ENCODE measurements at places on chromosomes 4 and X. TPM values are rescaled to one million over a fixed set of nuclear protein-coding genes. Genes with fewer than 3 reads are reported as not detected.
A peak's percentile ranks its signal among the peaks of the same experiment; 100 is the strongest.

Gene CXCL8
- 0.66 TPM for polyA plus RNA-seq

DNA sequence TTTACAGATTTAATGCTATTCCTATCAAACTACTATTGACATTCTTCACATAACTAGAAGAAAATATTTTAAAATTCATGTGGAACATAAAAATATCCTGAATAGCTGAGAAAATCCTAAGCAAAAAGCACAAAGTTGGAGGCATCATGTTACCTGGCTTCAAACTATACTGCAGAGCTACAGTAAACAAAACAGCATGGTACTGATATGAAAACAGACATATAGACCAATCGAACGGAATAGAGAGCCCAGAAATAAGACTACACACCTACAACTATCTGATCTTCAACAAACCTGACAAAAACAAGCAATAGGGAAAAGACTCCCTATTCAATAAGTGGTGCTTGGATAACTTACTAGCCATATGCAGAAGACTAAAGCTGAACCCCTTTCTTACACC lies 273.4 kb upstream of the GRIA3 start:
- no peaks in the 10 kb centered on the region for H3K4me1 ChIP-seq
- no peaks in the 10 kb centered on the region for H3K27me3 ChIP-seq
- H3K27ac ChIP-seq, result no peak overlapping the region
- no peaks in the 10 kb centered on the region for H3K36me3 ChIP-seq
- no peak overlapping the region for H3K4me3 ChIP-seq

DNA sequence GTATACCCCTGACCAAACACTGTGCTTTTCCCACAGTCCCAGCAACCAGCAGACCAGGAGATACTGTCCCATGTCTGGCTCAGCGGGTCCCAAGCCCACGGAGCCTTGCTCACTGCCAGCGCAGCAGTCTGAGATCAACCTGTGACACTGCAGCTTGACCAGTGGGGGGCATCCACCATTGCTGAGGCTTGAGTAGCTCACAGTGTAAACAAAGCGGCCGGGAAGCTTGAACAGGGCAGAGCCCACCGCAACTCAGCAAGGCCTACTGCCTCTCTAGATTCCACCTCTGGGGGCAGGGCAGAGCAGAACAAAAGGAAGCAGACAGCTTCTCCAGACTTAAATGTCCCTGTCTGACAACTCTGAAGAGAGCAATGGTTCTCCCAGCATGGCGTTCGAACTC lies 58.1 kb downstream of the SLC10A6 start:
- no peaks in the 10 kb centered on the region for H3K4me1 ChIP-seq
- no peaks in the 10 kb centered on the region for H3K36me3 ChIP-seq
- DNase-seq, result no peak

DNA sequence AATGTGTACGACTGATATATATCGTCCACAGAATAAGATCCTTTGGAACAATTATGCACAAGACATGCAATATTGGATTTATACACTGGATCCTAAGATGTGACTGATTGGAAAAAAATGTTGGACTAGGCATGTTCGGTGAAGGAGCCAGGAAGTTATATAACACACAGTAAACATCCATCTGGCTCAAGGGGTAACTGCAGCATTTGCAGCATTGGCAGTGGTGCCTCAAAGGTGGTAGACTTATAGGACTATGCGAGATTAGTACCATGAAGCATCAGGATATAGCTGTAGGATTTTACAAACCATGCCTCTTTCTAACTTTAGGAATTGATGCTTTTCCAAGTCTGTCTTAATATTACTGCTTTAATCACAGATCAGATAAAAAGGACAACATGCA lies 34.3 kb downstream of the MSX1 start:
- H3K4me3 ChIP-seq, result no peak overlapping the region
- H3K27ac ChIP-seq, result no peak overlapping the region
- H3K4me1 ChIP-seq, result no peaks in the 10 kb centered on the region
- no peak for DNase-seq

Gene TEX13D
- polyA plus RNA-seq, result 6.7 TPM

GRCh38 chr4:20646287-20646686 lies 54.0 kb upstream of the PACRGL start:
- no peaks in the 10 kb centered on the region for H3K4me1 ChIP-seq
- H3K27ac ChIP-seq, result no peak overlapping the region
- no peaks in the 10 kb centered on the region for H3K36me3 ChIP-seq
- no peak for DNase-seq
- H3K4me3 ChIP-seq, result no peak overlapping the region
- H3K27me3 ChIP-seq, result no peaks in the 10 kb centered on the region

Gene SLITRK4
- polyA plus RNA-seq, result 1.3 TPM

Gene ADGRA3
- polyA plus RNA-seq, result 22.9 TPM

DNA sequence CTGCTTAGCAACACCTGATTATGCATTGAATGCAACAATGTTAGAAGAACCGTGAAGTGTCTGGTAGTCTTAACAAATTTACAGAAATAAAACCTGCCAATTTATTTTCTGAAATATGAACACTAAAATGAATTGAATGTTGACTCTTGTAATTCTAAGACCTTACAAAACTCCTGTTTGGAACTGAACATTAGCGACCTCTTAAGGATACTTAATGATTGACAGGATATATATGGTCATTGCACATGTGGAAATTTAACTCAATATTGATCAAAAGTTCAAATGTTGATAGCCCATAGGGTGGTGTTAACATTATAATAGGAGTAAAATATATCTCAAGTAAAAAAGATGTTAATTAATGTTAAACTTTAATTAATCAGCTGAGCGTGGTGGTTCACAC lies 79.1 kb downstream of the TECRL start:
- H3K27ac ChIP-seq, result no peak overlapping the region
- H3K4me1 ChIP-seq, result no peaks in the 10 kb centered on the region
- no peaks in the 10 kb centered on the region for H3K27me3 ChIP-seq
- no peak for DNase-seq
- H3K4me3 ChIP-seq, result no peak overlapping the region

DNA sequence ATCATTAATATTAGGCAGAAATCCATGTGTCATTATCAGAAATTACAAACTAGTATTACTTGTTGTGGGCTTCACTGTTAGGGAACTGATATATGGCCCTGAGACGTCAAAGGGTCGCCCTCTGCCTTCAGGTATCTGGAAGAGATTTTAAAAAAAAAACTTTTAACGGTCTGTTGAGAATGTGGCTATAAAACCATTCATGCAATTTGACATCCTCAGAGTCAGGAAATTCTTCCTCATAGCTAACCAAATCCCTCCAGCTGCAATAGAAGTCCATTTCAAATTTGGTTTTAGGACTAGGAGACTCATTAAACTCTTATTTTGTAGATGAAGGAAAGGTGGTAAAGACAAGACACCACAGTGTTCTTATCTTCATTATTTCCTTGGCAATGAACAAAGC lies 194.2 kb upstream of the NOCT start:
- H3K4me3 ChIP-seq, result no peak overlapping the region
- no peak overlapping the region for H3K27ac ChIP-seq
- H3K36me3 ChIP-seq, result no peaks in the 10 kb centered on the region

- H3K27ac ChIP-seq, result no peak overlapping the region
- DNase-seq, result no peak
- no peaks in the 10 kb centered on the region for H3K4me1 ChIP-seq
- no peak overlapping the region for H3K4me3 ChIP-seq
- H3K27me3 ChIP-seq, result no peaks in the 10 kb centered on the region
- H3K36me3 ChIP-seq, result no peaks in the 10 kb centered on the region
Observed at GRCh38 chr4:8747467-8748235, 124.0 kb downstream of the HMX1 start.

- H3K4me3 ChIP-seq, result no peak overlapping the region
- H3K27ac ChIP-seq, result no peak overlapping the region
- no peaks in the 10 kb centered on the region for H3K27me3 ChIP-seq
- H3K36me3 ChIP-seq, result no peaks in the 10 kb centered on the region
- no peaks in the 10 kb centered on the region for H3K4me1 ChIP-seq
Observed at GRCh38 chr4:122833999-122834398, 7.4 kb downstream of the FGF2 start.

Gene ARSJ
- polyA plus RNA-seq, result 1.6 TPM

- H3K36me3 ChIP-seq, result no peaks in the 10 kb centered on the region
- H3K27me3 ChIP-seq, result no peaks in the 10 kb centered on the region
Observed at GRCh38 chr4:37674439-37674838, 11.7 kb downstream of the RELL1 start.

GRCh38 chr4:10345381-10345784 lies 111.8 kb downstream of the ZNF518B start:
- no peaks in the 10 kb centered on the region for H3K36me3 ChIP-seq
- H3K4me1 ChIP-seq, result no peaks in the 10 kb centered on the region
- H3K4me3 ChIP-seq, result no peak overlapping the region
- no peak for DNase-seq

DNA sequence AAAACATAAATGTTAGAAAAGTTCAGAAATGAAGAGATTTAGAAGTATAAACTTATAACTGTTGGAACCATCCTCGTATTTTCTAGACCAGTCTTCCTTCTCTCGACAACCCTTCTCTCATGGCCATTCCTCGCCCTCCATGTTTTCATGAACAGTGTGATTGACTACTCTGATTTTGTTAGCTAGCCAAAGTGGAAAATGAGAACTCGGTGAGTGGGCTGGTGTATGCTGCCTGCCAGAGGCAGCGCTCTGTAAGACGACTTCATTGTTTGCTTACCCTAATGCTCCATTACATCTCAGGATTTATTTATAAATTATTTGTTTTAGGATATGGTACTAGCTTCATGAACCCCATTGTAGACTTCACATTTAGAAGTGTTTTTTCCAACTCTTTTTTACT lies 153.0 kb downstream of the CBR4 start:
- peaks cover 61% of the 10 kb centered on the region for H3K4me1 ChIP-seq
- peak overlapping the region; percentile 52 for H3K27ac ChIP-seq
- H3K4me3 ChIP-seq, result no peak overlapping the region

DNA sequence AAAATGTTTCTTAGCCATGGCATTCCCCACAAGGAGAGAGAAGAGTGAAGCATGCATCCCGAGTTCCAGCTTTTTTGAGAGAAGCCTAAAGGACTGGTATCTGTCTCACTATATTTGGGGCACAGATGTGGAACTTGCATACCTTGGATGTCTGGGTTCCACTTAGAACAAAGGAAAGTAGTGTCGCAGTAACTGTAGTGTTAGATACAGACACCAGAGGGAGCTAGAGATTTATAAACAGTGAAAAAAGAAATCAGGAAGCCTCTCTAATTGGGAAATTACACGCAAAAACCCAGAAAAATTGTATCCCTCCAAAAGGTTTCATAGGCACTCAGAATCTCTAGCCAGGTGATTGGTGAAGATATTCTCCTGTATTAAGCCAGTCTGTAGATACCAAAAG lies 34.4 kb downstream of the AGTR2 start:
- no peak for DNase-seq
- H3K27ac ChIP-seq, result no peak overlapping the region
- no peaks in the 10 kb centered on the region for H3K36me3 ChIP-seq

- no peaks in the 10 kb centered on the region for H3K4me1 ChIP-seq
- no peaks in the 10 kb centered on the region for H3K36me3 ChIP-seq
- H3K27ac ChIP-seq, result no peak overlapping the region
- no peak for DNase-seq
Observed at GRCh38 chr4:180999217-180999616, 1244.0 kb upstream of the TENM3 start.

Gene BRS3
- polyA plus RNA-seq, result 0.49 TPM

Gene MAGEB1
- polyA plus RNA-seq, result 36.6 TPM

DNA sequence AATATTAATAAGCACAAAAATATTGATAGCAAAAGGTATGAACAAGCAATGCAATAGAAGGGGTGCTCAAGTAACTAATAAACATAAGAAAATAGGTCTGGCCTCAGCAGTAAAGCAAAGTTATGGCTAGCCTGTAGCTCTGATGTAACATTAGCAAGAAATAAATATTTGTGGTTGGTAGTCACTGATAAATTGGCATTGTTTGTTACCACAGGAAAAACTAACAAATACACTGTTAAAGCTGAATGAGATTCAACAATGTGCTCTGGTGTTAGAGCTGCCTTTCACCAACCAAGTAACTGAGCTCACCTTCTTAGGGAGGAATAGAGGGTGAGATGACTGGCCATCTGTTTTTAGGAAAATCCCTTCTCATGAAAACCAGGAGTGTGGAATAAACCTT lies 71.4 kb downstream of the AREG start:
- H3K27ac ChIP-seq, result no peak overlapping the region
- no peaks in the 10 kb centered on the region for H3K27me3 ChIP-seq
- H3K4me1 ChIP-seq, result no peaks in the 10 kb centered on the region
- no peak for DNase-seq
- no peaks in the 10 kb centered on the region for H3K36me3 ChIP-seq

DNA sequence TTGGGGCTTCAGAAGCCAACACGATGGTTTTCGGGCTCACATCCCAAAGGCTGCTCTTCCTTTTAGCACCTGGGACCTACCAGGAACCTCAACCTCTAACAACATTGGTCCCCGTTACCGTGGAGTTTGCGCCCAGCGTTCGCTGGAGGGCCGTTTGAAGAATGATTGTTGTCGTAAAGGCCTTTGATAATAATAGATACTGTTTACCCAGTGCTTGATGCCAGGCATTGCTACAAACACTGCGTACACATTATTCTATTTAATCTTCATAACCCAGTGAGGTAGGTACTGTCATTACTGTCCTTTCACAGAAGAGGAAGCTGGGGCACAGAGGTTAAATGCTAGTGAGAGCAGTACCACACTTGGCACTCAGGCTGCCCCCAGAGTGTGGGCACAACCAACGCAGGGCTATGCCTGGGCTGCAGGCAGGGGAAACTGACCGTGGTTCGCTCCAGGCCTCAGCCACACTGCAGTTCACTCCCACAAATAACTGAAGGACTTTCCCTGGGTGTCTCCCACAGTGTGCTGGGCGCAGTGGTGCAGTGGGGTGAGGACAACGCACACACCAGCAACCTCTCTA lies 1.0 kb upstream of the ACSL1 start:
- peak overlapping the region; percentile 81 for H3K4me3 ChIP-seq
- H3K27ac ChIP-seq, result peak overlapping the region; percentile 48
- no peak for DNase-seq
- no peaks in the 10 kb centered on the region for H3K36me3 ChIP-seq
- peaks cover 7% of the 10 kb centered on the region for H3K4me1 ChIP-seq
- H3K27me3 ChIP-seq, result no peaks in the 10 kb centered on the region

- no peaks in the 10 kb centered on the region for H3K27me3 ChIP-seq
- no peak overlapping the region for H3K4me3 ChIP-seq
- no peak overlapping the region for H3K27ac ChIP-seq
- H3K36me3 ChIP-seq, result no peaks in the 10 kb centered on the region
Observed at GRCh38 chrX:49312176-49312575, 8.7 kb downstream of the GAGE10 start.

Gene AVPR2
- 1.3 TPM for polyA plus RNA-seq
